ENCODE measurements at places on chromosomes 12 and 14. TPM values are rescaled to one million over a fixed set of nuclear protein-coding genes. Genes with fewer than 3 reads are reported as not detected.
A peak's percentile ranks its signal among the peaks of the same experiment; 100 is the strongest.

GRCh38 chr14:59582161-59582560 is 5.5 kb upstream of the CCDC175 start:
- DNase-seq: no peak

DNA sequence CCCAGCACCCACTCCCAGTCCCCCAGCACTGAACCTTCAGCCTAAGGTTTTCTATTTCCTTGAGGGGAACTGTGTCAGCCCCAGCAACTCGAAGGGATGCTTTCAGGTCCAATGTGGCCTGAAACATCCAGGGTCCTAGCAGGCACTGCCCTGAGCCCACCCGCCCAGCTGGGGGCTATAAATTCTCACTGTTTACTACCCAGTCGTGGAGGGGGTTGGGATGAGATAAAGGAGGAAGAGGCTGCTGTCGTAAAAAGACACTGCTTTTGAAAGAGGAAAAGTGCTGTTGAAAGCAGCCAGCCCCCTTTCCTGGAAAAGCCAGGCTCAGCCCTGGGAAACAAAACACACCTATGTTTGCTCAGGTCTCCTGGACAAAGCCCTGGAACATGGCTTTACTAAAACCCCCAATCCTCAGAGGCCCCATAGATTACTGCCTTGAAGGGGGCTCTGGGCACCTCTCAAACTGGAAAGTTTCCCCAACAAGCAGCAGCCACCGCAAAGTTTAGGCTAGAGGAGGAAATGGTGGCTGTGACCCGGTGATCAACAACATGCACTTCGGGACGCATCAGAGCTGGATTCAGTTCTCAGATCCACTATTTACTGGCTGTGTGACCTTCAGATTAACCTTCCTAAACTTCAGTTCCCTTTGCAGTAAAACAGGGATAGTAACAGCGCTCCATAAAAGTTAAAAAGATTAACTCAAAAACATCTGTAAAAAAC is 51.0 kb downstream of the ACTN1 start:
- no peak for DNase-seq

GRCh38 chr12:55664826-55665225 is 28.1 kb downstream of the OR10P1 start:
- DNase-seq: no peak

- DNase-seq: no peak
Measured at GRCh38 chr12:110180591-110181005, 56.4 kb downstream of the IFT81 start.

GRCh38 chr12:10571141-10571540 is 42.3 kb downstream of the MAGOHB start:
- no peak for DNase-seq

DNA sequence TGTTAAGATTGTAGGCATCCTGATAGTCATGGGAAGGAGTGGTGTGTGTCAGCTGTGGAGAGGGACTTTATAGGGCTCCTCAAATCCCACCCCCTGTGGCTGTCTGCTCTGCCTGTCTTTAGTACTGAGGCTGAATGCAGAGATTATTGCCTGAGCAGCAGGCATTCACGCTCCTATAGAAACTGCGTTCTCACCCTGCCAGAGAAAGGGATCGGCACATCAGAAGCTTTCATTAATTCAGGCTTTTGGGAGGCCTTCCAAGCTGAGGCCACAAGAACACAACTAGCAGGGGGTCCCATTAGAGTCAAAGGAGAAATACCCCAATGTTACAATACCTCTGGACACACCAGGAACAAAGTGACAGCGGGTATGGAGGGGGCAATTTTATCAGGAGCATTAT is 12.6 kb downstream of the KCNK10 start:
- no peak for DNase-seq

DNA sequence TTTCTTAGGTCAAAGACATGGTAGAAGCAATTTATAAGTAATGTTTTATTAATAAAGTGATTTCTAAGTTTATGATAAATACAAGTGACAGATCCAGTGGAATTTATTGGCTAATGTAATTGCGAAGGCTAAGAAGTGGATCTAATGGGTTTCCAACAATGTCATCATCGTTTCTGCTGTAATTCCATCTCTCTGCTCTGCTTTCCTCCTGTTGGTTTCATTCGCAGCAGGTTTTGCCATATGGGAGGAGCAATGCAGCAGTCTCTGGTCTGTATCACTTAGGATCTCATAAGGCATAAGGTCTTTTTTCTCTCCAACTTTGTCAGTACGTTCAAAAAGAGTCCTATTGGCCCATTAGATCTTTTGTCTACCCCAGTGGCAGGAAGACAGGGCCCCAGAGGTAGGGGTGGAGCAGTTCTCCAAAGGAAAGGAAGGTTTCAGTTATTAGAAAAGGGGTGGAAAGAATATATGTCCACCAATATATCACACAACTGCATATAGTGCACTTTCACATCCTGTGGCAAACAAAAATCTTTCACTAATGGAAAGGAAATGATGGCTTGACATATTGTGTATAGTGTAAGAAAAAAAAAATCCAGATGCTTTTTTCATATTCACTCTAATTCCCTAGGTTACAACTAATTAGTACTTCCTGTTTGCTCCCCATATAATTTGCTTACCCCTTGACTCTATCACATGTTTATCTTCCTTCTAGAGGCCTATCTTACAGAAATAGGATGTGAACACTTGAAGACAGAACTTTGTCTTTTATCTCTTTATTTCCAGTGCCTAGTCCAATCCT is 451.3 kb downstream of the ZFP36L1 start:
- DNase-seq: no peak

DNA sequence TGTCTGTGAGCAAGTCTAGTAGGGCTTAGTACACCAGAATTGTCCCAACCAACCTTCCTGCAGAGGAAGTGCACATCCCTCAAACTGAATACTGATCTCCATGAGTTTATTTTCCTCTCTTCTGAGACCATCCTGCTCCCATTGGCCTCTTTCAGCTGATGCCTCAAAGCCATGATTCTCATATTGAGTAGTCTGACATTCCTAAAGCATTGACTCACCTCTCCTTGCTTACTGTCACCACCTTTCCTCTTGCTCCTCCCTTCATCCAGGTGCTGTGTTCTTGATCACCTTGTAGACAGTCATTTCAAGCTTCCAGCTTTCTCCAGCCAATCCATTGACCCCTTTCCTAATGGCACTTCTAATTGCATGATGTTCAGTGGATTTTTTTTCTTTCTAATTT is 583.7 kb upstream of the USP15 start:
- DNase-seq: no peak

GRCh38 chr12:2198005-2198501 is 145.3 kb downstream of the CACNA1C start:
- DNase-seq: no peak

DNA sequence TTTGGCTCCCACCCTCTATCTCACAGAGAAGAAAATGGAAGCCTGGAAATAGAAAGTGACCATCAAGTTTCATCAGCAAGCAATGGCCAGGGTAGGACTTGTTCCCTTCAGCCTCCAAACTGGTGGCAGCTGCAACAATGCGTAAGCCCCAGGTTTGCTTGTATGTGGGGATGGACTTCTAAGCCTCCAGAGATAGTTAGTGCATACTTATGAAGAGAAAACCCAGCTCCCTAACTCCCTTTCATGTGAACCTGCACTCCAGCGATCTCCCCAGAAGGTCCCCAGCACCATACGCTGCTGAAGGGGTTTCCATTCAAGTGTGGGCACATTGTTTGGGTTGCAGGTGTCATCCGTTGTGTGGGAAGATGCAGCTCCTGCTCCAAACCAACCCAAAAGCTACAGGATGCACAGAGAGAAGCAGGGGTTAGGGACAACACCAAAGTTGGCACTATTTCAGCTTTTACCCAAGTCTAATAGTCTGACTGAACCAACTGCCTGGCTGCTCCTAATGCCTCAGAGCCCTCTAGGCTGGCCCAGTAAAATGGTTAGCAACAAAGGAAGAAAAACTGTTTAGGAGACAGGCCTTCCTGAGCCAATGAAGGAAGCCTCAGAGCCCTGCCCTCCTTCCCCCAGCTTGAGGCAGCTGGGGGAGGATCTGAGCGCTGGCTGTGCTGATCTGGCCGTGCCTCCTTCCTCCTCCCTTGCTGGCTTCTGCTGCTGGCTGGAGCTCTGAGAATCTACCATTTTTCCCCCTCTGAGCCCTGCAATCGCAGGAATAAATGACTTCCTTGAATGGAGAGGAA is 12.3 kb downstream of the ZFP36L1 start:
- peak; percentile 71 for DNase-seq

DNA sequence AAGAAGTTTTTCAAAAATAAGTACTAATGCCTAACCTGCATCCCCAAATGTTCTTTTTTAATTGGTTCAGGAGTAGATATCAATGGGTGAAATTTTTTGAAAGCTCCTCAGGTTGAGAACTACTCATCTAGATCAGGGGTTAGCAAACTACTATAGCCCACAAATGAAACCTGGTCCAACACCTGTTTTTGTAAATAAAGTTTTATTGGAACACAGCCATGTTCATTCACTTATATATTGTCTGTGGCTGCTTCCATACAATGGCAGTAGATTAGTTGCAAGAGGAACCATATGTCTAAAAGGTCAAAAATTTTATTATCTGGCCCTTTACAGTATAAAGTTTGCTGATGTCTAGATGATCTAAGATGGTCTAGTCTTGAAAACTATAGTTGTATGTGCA is 13.8 kb downstream of the PUS7L start:
- DNase-seq: no peak

GRCh38 chr12:116559162-116559935 is at the start of gene MAP1LC3B2:
MAP1LC3B2 (plus strand) TSS chr12:116559381; CDS start chr12:116575943, 16,562 bp downstream.
- peak; percentile 57 for DNase-seq

- no peak for DNase-seq
Measured at GRCh38 chr12:6796576-6796975, 7.2 kb downstream of the CD4 start.

GRCh38 chr12:92702754-92703679 is at the start of gene PLEKHG7:
PLEKHG7 (plus strand) TSS chr12:92702989; CDS start chr12:92706632, 3,643 bp downstream.
- peak; percentile 38 for DNase-seq

DNA sequence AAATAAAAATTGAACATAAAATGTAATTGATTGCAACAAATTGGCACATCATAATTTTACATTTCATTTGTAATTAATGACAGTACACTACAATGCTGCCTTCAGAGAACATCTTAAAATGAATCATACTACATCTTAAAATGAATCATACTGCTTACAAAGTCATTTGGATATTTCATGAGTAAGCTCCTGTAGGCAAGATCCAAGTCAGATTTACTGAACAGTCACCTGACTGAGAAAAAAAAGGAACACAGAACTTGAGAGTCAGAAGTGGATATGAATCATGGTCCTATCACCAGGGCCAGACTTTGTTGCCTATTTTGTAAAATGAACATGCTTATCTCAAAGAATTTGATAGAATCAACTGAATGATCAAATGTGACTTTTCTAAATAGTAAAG is 32.7 kb upstream of the FBLN5 start:
- DNase-seq: no peak

DNA sequence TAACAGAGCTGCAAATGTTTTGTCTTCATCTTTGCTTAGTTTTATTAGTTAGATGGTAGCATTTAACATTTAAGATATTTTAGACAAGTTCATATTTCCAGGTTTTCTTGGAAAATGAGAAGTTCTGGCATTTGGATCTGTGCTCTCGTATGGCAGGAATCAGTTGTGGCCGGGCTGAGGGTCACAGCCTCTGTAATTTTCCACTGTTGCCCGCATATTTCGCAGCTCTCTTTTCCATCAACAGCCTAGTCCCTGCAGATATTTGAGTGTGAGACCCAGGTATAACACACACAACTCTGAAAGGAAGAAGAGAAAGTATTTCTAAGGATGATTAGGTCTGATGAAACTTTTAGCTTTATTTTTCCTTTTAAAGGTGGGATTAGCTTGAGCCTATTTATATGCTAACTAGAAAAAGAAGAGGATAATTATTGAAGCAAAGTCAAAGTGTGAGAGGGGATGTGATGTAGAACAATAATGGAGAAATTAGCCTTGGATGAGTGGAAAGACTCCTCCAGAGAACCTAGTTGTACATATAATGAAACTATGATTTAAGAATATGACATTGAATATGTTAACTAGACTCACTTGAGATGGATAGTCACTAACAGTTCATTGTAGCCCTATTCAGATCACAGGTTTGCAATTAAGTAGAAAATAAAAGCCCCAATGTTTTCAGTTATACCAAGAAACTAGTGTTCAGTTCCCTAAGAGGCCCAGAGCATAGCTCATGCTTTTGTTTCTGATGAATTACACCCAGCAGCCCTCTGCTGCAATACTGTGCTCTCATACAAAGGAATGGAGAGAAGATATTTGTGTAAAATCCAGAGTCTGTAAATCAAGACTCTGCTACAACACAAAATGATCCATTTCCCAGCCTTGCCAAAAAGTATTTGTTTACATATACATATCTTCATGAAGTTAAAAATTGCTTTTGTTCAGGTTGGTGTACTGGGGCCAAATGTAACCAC is 158.4 kb downstream of the C12orf50 start:
- DNase-seq: no peak

DNA sequence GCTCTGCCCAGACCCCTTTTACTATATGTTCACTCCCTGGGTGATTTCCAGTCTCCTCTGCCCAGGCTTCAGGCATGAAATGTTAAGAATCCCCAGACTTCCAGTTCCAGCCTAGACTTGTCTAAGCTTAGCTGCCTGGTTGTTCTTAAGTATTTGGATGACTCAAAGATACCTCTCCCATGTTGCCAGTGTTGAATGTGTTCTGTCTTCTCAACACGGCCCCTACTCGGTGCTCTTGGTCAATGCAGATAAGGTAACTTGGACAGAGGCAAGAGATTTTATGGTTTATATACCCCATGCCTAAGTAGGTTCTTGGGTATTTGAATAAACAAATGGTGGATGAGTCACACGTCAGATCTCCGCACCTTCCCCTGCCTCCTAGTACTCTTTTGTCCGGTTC is 13.6 kb downstream of the PIWIL1 start:
- no peak for DNase-seq

GRCh38 chr12:73383584-73384222 is 1111.5 kb downstream of the TRHDE start:
- no peak for DNase-seq

DNA sequence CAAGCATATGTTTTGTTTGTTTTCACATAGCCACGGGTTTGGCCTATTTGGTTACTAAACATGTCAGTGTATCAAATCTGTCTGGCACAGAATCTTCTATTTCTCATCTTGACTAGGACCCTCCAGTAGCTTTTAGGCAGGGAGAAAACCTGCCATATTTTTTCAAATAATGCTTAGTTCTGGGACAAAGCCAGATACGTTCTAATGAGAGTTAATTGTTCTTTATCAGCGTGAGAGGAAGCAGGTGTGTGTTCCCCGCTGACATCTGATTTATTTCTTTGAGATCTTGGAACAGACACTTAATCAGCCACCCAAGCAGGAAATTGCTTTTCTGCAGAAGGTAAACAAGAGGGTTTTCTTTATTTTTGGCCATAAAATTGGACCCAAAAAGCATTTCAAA is 54.8 kb downstream of the GOLGA5 start:
- peak; percentile 28 for DNase-seq

The LMNTD1 gene
- 1.3 TPM for total RNA-seq

The SCN8A gene
- total RNA-seq: 4.9 TPM

The CBLN3 gene
- total RNA-seq: 0.33 TPM

The ANO4 gene
- total RNA-seq: 1.6 TPM

The SRGAP1 gene
- total RNA-seq: 14.8 TPM
